ENCODE measurements at places on chromosomes 6 and 20.

GRCh38 chr6:147255948-147256674 lies 51.9 kb downstream of the STXBP5 start:
- no peak for DNase-seq

DNA sequence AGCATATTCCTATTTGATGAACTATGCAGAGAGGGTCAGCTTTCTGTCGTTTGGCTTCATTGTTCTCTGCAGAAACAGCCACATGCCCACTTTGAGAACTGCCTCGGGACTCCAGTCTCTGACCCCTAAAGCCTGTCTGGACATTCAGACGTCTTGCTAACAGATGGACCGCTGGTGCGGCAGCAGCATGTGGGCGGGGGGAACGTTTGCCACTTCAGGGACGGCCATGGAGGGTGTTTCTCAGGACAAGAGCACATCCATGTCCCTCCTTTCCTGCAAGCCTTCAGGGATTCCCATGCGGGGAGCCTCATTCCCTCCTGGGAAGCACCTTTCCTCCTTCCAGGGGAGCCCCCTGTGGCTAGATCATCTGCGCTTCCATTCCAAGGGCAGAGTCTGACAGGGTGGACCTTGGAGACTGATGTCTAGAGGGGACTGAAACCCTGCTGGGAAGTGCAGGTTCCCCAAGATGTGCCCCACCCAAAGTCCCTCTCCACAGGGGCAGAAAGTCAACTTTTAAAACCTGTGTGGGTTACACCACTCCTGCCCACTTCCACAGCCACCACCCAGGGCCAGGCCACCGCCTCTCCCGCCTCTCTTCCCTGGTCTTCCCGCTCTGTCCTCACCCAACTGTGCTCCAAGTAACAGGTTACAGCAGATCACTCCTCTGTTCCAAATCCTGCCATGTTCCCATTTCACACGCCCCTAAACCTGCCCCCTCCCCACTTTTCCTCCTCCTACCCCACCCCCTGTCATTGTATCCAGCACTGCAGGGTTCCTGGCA lies 94.8 kb upstream of the PMEPA1 start:
- no peak for DNase-seq

DNA sequence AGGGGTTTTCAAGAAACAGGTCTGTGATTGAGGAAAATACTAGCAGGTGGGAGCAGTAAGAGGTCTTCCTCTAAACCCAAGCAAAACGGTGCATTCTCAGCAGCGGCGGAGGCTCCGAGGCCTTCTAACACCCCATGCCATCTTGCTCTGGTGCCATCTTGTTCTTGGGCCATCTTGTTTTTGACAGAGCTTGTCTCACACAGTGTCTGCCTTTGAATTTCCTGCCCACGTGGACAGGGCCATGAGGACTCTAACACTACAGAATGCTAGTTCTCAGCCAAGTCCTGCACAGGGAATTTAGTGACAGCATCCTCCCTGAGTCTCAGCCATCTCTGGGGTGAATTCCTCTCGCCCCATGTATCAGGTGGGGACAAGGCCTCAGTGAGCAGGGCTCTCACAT lies 76.4 kb downstream of the PSMG4 start:
- no peak for DNase-seq

- peak; percentile 63 for DNase-seq
Observed at GRCh38 chr6:74409447-74409846, 713.4 kb downstream of the CD109 start.

GRCh38 chr6:50510361-50510760 lies 203.0 kb upstream of the TFAP2D start:
- no peak for DNase-seq

GRCh38 chr6:32271429-32271828 lies 47.6 kb upstream of the NOTCH4 start:
- no peak for DNase-seq

DNA sequence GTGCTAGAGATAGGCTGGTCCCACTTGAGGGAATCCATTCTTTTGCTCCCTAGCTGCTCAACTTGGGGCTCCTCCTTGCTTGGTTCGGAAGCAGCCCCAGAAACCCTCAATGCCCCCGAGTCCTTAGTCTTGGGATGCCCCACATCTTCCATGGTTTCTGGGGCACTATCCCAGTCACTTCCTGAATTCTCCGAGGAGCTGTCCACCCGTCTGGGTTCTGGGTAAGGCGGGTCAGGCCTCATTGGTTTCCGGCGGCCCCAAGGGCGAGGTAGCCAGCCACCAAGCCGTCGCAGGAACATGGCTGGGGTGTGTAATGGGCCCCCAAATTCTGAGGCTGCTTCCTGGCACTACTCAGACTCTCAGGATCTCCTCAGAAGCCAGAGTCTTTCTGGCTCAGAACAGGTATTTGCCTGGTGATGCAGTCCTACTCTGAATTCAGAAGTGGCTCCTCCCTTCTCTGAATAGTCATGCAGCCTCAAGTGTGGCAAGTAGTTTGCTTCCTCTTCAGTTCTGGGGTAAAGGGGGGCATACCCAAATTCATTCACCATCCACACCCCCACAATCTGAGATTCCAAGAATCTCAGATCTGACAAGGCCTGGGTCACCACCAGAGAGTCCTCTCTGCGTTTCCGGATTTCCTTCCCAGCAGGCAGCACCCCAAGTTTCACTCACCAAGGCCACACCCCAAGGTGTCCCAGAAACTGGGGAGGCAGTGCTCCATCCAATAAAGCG lies 763 bp downstream of the C6orf47 start:
- DNase-seq, result no peak

DNA sequence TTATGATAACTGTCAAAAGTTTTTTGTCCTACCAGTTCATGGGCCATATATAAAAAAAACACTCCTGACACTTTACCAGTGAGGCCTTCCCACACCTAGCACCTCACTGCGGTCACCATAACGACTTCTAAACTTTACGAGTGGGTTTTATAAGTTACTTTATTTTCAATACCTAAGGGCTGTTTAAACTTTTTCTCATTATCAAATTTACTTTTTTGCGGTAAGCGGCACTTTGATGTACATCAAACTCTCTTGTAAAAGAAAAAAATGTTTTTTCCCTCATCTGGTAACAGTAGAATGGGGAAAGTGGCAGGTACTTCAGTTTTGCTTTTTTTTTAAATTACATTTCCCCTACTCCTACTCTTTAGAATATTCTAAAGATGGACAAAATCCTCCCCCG lies 36.2 kb downstream of the FYN start:
- no peak for DNase-seq

- no peak for DNase-seq
Observed at GRCh38 chr20:26214991-26215390, 518.3 kb upstream of the ZNF337 start.

- DNase-seq, result no peak
Observed at GRCh38 chr6:4817551-4817950, 41.3 kb downstream of the CDYL start.

DNA sequence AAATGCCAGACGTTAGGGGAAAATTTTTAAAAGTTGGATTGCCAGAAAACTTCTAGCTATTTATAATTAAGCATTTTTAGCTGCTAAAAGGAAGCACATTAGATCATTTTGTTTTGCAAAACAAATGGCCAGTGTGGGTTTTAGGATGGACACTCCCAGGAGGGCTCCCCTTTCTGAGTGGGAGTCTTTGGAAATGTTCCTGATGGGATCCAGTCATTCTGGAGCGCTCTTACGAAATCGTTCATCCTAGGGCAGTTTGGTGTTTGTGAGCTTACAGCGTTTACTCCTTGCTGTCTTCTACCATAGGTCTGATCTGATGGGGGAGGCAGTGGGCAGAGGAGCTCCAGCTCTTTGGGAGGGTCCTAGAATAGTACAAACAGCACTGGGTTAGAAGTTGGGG lies 14.7 kb downstream of the GNAS start:
- no peak for DNase-seq

DNA sequence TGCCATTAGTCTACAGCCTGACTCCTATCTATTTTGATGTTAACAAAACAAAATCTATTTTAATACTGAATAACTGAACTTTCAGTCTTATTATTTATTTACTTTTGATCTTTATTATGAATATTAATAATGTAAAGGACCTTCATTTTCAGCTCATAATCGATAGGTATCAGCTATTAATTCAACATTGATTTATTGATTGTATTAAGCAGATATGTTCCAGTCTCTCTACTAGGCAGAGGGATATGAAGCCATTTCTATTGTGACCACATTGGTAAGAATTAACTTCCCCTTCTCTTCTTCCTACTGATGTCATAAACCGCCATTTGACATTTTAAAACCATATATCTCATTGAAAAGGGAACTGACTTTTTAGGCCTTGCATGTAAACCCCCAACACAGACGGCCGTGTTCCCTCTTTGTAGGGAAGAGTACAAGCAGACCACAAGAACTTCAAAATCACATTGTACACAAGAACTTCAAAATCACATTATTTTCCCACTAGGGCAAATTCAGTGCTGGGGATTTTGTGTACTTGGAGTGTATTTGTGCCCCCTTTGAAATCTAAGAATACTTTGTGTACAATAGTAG lies 69.5 kb upstream of the FABP7 start:
- DNase-seq, result no peak

DNA sequence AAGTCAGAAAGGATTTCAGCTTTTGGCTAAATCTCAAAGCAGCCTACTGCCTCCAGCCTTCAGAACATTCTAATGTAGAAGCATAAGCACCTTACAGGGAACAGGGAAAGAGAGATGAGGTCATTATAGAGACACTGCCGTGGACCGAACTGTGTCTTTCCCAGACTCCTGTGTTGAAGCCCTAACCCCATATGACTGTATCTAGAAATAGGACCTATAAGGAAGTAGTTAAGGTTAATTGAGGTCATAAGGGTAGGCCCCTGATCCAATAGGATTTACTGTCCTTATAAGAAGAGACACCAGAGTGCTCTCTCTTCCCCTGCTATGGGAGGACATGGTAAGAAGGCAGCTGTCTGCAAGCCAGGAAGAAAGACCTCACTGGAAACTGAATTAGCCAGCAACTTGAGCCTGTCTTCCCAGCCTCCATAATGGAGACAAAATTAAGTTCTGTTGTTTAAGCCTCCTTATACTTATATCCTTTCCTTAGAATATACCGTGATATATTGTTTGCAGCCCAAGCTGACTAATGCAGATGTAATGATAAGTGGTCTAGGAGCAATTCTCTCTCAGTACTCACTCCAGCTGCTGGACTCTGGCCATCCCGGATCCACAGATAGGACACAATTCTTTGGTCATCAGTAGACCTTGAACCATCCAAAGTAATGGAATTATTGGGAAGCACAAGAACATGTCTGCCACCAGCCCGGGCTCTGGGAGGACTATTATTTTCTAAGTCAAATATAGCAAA lies 71.4 kb downstream of the ALDH5A1 start:
- DNase-seq, result no peak

DNA sequence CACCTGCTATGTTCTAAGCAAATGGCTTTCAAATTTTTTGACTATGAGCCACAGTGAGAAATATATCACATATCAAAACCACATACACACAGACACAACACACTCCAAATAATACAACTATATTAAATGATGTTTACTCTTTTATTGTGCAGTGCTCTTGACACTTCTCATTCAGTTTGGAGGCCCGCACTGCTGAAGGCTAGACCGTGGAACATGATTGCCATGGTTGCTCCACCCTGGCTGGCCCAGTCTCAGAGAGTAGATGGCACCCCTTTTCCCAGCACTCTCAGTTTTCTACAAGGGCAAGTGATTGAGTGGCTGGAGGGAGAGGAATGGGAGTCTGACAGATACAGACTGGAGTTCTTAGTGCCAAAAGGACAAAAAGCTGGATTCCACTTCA lies 86.9 kb downstream of the SH3BGRL2 start:
- DNase-seq, result no peak

DNA sequence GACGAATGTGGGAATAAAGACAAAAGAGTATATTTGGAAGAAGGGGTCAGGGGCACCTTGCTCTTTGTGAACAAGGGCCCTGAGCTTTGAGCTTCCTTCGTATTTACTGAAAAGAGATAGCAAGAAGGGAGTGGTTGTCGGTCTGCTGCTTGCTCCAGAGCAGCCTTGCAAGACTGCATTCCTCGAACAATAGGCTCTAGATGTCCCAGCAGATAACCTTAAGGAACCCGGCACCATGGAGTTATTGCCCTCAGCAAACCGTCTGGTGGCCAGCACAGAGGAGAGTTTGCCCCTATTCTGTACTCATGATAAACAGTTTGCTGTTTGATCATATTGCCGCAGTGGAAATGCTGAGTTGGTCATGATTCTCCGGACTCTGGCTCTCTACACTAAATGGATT lies 22.7 kb downstream of the HLA-DRB1 start:
- no peak for DNase-seq

DNA sequence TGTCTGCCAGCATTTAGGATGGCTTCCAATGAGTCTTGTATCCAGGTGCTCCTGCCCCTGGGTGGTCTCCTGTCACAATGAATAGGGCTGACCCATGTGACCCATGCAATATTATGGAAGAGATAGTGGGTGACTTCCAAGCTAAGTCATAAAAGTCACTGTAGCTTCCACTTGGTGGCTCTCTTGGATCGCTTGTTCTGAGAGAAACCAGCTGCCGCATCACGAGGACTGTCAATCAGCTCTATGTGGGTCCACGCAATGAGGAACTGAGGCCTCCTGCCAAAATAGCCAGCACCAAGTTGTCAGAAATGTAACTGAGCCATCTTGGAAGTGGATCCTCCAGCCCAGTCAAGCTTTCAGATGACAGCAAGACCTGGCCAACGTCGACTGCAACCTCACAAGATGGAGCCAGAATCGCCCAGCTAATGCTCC lies 14.9 kb upstream of the MATN4 start:
- DNase-seq, result no peak

- DNase-seq, result no peak
Observed at GRCh38 chr6:75499640-75500039, 6.0 kb upstream of the FILIP1 start.

GRCh38 chr6:3659748-3660147 lies 91.8 kb downstream of the PXDC1 start:
- no peak for DNase-seq

GRCh38 chr6:11050731-11051130 lies 6.6 kb upstream of the ELOVL2 start:
- no peak for DNase-seq

- DNase-seq, result no peak
Observed at GRCh38 chr6:166459272-166459671, 76.5 kb upstream of the MPC1 start.

GRCh38 chr6:134550604-134551003 lies 232.7 kb upstream of the SGK1 start:
- peak; percentile 24 for DNase-seq

DNA sequence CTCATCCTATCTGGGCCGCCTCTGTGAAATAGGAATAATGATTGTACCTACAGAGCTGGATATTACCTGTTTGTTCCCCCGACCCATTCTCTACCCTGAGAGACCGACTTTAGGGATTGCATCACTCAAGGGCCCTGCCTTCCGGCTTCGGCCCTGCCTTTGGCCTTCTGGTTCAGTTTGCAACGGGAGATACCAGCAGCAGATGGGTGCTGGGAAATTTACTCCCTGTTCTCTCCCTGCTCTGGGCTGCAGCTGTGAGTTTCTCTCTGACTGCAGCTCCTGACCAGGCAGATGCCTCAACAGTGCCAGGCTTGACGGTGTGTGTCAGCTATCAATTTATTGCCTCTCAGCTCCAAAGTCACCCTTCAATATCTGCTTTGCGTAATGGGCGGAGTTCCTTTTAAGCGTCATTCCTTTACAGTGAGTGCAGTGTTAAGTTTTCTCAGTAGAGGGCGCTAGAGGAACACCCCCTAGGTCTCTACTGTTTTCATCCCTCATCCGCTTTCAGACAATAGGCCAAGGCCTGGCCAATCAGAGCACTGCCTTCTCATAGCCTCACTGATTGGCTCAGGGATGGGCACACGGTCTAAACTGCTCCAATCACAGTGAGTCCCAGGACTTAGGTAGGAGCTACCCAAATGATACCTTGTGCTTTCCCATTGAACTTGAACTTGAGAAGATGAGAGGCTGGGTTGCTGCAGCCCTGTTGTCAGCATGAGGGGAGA lies 30.0 kb downstream of the KCNG1 start:
- peak; percentile 48 for DNase-seq
